GM04504 (cell line): ENCODE measurements at places on chromosomes 7 and 10.
A peak's percentile ranks its signal among the peaks of the same experiment; 100 is the strongest.

DNA sequence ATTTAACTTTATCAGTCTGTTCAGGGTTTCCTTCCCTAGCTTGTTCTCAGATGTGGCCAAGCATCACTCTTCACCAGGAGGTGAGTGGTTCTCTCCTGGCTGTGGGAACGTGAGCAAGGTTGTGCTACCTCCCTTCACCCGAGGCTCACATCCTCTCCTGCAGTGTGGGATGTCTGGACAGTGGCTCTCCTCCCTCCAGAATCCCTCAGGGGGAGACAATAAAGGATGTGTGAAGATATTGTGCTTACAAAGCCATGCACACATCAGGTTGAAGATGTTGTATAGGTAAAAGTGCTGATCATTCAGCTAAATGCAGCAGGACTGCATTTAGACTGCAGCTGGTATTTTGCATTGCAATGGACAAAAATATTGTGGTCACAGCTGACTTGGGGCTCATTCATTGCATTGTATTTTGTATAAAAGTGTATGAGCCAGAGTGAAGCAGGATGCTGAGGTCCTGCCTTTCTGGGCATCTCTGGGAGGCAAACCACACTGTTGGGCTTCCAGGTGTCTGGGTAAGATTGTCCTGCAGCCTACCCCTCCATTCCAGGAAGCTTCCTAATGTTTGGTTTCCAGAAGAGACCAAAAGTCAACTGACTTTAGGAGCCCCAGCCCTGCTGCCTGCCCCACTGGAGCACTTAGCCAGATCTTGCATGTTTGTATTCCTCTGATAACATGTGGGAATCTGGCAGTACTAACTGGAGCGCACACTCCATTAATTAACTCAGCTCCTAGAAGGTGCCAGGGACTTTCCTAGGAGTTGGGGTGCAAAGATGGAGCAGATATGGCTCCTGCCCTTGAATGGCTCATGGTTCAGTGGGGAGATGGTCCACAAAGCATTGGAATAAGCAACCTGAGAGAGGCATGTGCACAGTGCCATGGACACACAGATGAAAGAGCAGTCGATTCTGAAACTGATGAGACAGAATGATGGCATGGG is 292.5 kb upstream of the ZNF32 start:
- no peak for DNase-seq

DNA sequence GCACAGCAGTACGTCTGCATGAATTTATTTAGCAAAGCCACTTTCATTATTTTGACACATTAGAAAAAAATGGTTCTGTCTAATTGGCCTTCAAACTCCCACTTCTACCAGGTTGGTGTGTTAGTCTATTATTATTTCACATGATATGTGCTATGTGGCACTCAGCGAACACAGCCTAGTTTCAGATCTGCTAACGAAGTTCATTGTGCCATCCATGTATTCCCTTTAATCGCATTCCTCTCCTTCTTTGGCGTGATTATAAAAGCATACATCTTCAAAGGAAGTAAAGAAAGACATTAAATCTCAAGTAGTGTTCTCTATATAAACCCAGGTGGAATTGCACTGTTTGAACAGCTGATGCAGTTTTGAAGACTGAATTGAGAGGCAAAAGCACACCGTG is 96.4 kb upstream of the CACNA2D1 start:
- DNase-seq = no peak

- DNase-seq = no peak
These were observed 741 bp downstream of the GPR85 start for GRCh38 chr7:113085781-113086390.

- peak; percentile 82 for DNase-seq
These were observed 74.3 kb upstream of the ASAH2 start for GRCh38 chr10:50325449-50326171.

- no peak for DNase-seq
These were observed 45.0 kb downstream of the DENND2A start for GRCh38 chr7:140595468-140596092.

GRCh38 chr10:96222441-96222840 is 48.9 kb downstream of the BLNK start:
- DNase-seq = no peak

DNA sequence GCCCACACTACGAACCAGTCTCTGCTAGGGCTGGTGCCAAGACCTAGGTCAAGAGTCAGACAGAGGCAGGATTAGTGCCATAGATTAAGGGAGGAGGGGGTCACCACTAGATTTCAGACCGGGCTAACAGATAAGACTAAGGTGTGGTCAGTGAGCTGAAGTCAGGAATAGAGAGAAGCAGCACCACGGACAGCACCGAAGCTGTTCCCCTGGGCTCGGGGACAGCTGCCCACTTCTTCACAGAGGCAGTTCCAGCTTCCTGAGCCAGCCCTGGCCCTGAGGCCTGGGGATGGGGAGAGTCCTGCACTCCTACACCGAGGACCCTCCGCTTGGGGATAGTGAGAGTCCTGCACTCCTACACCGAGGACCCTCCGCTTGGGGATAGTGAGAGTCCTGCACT is 11.2 kb upstream of the JAKMIP3 start:
- DNase-seq = no peak

DNA sequence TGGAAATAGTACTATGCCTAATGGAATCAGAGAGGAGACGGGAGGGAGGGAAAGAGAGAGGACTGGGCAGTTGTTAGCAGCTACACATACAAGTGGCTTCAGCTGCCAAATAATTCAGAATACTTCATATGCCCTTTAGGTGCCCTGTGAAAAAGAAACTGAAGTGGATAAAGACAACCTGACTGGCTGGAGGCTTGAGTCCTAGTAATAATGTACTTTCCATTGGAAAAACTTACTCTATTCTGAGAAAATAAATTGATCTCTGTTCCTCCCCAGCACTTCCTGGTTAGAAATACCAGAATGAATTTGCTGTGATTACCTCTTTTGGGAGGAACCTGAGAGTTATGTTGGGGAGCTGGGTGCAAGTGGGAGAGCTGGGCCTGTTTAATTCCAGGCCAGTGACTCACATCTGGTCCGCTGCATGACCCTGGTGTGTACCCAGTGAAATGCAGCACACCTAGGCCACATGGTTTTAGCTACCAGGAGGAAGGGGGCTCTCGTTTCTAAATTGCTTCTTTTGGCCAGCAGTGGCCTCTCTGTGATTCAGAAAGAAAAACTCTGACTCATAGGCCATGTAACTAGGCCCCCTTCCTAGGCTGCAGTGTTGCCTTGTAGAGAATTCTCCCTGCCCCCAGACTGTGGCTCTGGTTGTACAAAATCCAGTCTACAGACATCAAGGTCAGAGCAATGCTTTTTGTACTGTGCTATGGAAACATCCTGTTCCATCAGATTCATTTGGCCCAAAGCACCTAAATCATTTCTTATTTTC is 6.5 kb downstream of the AGFG2 start:
- peak; percentile 44 for DNase-seq

DNA sequence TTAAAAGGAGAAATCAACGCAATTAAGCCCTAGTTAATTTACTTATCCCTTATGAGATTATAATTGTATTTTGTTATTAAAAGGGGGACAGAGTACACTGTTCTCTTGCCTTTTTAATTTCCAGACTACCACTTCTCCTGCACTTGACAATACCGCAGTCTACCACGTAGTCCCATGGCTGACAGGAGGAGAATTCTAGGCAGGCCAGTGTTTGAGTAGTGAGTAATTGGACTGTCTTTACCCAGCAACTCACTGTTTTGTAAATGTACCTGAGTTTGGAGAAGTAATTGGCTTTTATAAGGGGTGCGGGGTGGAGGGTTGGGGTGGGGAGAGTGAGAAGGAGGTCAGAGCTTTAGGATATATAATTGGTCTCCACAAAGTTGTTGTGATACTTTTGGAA is 85.4 kb downstream of the CFTR start:
- DNase-seq = no peak

DNA sequence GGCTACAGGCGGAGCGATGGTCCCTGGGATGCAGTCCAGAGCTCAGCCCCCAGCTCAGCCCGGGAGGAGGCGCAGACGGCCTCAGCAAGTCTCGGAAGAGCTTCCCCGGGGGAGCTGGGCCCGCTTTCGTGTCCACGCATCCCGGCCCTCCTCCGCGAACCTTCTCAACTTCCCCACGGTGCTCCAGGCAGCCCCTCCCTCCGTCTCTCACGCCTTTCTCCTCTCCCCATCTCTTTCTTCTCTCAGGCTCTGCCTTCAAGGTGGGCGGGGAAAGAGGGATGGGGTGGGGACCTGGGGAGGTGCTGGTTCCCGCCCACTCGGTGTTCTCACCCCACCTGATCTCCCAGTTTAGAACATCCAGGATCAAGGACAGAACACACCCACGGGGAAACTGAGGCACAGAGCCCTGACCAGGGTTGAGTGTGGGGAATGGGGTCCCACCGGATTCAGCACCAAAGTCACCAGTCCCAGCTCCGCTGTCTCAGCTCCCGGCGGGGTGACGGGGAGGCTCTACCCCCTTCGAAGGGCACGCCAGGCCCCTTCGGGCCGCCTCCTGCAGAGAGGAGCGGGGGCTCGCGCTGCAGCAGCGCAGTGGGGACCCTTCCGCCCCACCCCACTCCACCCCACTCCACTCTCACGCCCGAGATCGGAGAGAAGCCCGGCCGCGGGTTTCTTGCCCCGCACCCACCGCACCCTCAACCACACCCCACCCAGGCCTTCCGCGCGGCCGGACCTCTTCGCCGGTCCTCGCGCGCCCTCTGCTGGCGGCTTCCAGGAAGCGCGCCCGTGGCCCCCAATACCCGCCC is 18.2 kb downstream of the POLL start:
- DNase-seq = no peak

DNA sequence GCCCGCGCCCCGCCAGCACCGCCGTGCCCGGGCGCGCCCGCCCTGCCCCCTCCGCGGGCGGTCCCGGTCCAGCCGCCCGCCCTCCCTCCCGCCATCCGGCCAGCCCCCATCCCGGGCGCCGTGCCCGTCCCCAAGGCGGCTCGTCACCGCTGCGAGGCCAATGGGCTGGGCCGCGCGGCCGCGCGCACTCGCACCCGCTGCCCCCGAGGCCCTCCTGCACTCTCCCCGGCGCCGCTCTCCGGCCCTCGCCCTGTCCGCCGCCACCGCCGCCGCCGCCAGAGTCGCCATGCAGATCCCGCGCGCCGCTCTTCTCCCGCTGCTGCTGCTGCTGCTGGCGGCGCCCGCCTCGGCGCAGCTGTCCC is at the start of gene HTRA1:
HTRA1 (plus strand) TSS at position 187 of the 362 bp plus-strand sequence; CDS start at position 287, 100 bp downstream.
- peak; percentile 67 for DNase-seq

- DNase-seq = no peak
These were observed 21.8 kb downstream of the DPYSL4 start for GRCh38 chr10:132208462-132209050.

GRCh38 chr10:84293574-84294016 is 34.8 kb upstream of the CCSER2 start:
- no peak for DNase-seq

DNA sequence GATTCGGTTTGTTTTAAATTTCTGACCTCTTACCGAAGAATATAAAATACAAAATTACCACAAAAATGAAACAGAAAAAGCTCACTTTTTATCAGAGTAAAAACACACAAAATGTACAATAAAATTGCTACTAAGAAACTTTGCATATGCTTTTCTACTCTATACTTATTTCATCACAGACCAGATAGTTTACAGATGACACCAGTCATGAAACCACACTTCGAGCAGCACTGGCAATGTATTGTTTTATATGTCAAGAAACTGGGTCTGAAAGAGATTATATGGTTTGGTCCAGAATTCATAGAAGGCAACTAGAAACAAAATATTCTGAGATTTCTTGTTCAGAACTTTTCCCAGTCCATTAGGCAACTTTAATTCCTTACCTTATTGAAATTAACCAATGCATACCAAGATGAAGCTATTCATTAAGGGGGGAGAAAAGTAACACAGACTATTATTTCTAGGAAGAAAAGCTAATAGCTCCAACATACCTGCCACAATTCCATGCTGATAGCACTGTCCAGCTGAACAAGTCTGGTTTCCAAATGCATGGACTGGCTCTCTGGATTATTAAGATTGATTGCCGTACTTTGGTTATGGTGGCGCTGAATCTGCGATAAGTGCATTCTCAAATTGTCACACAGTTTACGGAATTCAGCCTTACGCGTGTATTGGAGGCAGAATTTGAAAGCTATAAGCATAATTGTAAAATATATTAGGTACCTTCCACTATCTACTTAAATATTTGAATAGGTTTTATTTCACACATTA is 10.0 kb downstream of the EIF3A start:
- DNase-seq = no peak

DNA sequence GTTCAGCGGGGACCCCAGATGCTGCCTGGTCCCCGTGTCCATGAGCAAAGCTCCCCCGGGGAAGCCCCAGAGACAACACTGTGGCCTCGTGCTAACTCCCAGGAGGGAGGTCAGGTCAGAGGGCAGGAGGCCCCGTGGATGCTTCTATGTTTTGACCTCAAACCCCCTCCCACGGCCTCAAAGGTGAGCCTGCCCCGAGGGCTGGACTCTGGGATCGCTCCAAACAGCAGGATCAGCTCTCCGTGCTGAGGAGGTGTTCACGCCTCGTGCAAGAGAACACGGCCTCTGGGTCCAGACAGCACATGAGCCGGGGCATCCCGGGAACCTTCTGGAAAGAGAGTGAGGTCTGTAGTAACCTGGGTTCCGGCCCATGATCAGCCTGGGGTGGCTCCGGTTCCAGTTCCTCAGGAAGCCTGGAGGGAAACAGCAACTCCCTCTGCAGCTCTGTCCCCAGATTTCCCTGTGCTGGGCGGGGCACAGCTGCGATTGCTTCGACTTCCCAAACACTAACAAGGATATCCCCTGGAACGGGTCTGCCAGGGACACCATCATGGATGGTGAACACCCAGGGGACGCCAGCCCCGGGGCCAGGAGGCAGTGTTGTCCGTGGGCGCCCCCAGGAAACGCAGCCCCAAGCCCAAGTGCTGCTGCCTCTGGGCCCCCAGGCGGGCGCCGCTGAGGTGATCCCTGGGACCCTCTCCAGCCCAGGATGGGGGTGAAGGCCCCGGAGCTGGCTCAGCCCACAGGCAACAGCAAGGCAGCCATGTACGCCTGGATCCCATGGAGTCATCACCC is 18.0 kb upstream of the INPP5A start:
- no peak for DNase-seq

- DNase-seq = no peak
These were observed 196.6 kb downstream of the BBS9 start for GRCh38 chr7:33325754-33326484.

- no peak for DNase-seq
These were observed 2.5 kb upstream of the TMEM178B start for GRCh38 chr7:141071260-141071854.

DNA sequence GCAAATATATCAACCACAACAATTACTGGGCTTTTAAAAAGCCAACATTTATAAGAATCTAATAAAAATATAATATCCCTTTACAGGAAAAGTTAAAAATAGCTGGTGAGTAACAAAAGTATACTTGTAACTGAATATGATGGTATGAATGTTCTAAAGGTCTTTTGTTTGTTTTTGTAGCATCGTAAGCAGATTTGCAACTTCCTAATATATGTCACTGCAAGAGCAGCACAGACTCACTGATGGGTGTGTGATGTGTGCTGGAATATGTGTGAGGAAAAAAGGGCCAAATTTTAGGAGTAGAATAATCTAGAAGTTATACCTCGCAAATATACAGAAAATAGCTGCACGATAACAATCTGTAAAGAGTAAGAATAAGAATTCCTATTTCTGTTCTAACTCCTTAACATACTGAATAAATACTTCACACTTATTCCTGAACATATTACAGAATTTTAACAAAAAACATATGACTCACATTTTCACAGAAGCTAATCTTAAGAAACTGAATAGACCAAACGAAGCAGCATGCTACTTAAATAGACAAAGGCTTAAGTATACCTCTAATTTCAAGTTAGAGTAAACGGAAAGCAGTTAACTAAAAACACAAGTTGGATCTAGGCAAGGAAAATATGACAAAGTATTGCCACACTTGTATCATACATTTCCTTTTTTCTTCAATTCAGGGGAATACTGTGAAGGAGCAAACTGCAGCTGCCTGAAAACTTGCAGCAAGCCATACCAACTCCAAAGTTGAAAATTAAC is 9.6 kb downstream of the ETV1 start:
- DNase-seq = no peak

GRCh38 chr7:105808703-105809590 is 67.5 kb downstream of the ATXN7L1 start:
- no peak for DNase-seq
